ENCODE measurements at places on chromosomes 6 and 20.

GRCh38 chr20:25378884-25379733 lies 11.5 kb downstream of the ABHD12 start:
- no peak for DNase-seq

DNA sequence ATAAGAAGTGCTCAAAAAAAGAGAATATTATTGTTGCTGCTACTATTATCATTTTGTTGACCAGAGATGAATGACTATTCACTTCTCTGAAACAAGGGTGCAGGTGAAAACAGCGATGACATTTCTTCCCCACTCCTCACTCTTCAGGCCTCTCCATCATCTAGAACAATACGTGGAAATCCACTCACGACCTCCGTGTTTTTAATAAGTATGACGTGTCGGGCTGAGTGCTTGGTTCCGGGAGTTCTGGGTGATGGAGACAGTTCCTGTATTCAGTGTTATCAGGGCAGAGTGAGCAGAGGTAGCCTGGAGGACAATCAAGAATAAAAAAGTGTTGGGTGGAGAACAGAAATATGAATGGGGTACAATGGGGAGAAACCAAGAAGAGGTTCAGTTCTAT lies 130.0 kb upstream of the ZNF217 start:
- DNase-seq = no peak

GRCh38 chr6:67768972-67769371 lies 866.1 kb upstream of the ADGRB3 start:
- DNase-seq = no peak

GRCh38 chr6:49676671-49677281 lies 36.6 kb downstream of the CRISP2 start:
- DNase-seq = no peak

GRCh38 chr6:16741112-16742016 lies 19.9 kb downstream of the ATXN1 start:
- DNase-seq = no peak

DNA sequence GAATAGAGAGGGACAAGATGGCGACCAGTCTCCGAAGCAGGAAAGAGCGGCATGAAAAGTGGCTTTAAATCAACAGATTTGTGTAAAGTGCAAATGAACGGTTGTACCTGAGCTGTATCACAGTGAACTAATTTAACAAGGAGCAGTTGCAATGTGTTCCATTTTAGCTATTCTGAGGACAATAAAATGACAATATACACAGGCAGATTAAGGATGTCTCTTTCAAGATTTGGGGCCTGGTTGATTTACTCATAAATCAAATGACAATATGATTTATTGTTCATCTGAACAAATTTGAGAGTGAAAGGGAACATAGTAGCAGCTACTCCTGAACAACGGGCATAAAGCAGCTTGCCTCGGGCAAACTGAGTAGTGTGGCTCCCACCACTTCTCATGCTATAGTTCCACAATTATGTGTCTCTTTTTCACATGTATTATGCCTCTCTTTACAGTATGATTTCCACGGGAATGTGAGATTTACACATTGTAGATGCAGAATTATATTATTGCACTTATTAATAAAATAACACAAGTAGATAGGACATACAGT lies 204.1 kb upstream of the AGPAT4 start:
- no peak for DNase-seq

Data from hypothalamus (tissue), 51 donors.